ENCODE measurements at places on chromosomes 4 and X. TPM values are rescaled to one million over a fixed set of nuclear protein-coding genes. Genes with fewer than 3 reads are reported as not detected.

GRCh38 chr4:183563874-183564273 lies 59.0 kb downstream of the ING2 start:
- H3K36me3 ChIP-seq, result no peaks in the 10 kb centered on the region
- H3K4me1 ChIP-seq, result no peaks in the 10 kb centered on the region
- DNase-seq, result no peak
- no peak overlapping the region for H3K27ac ChIP-seq
- no peak overlapping the region for H3K4me3 ChIP-seq
- H3K27me3 ChIP-seq, result no peaks in the 10 kb centered on the region

- H3K27me3 ChIP-seq, result no peaks in the 10 kb centered on the region
- no peaks in the 10 kb centered on the region for H3K4me1 ChIP-seq
- no peak overlapping the region for H3K4me3 ChIP-seq
Measured at GRCh38 chr4:20408611-20409010, 156.9 kb downstream of the SLIT2 start.

DNA sequence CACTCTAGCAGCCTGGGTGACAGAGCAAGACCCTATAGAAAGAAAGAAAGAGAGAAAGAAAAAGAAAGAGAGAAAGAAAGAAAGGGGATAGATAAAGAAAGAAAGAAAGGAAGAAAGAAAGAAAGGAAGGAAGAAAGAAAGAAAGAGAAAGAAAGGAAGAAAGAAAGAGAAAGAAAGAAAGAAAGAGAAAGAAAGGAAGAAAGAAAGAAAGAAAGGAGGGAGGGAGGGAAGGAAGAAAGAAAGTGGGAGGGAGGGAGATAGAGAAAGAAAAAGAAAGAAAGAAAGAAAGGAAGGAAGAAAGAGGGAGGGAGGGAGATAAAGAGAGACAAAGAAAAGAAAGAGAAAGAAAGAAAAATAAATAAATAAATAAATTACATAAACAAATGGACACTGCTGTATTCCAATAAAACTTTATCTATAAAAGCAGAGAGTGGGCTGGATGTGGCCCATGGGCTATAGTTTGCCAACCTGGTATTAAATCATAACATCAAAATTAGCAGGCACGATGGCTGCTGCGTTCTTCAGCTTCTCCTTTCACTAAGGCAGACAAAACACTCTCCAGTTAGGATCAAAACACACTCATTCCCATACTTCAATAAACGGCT lies 165.0 kb downstream of the ZNF674 start:
- DNase-seq, result no peak
- no peaks in the 10 kb centered on the region for H3K36me3 ChIP-seq
- no peaks in the 10 kb centered on the region for H3K4me1 ChIP-seq
- H3K27ac ChIP-seq, result no peak overlapping the region
- H3K4me3 ChIP-seq, result no peak overlapping the region
- H3K27me3 ChIP-seq, result no peaks in the 10 kb centered on the region

DNA sequence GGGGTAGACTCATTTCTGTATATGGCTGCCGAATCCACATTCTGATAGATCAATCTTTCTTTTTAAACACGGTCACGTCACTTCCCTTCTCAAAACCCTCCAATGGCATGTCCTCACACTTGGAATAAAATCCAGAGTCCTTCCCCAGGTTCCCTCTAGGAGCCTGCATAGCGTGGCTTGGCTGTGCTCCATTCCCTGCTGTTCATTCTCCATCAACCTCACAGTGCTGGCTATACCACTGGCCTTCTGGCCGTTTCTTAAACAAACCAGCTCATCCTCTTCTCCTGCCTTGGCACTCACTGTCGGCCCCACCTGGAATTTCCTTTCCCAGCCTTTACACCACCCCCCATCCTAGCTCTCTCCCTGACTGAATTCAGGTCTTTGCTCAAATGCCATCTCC lies 77.1 kb downstream of the RBM47 start:
- H3K4me3 ChIP-seq, result no peak overlapping the region
- DNase-seq, result no peak
- no peaks in the 10 kb centered on the region for H3K36me3 ChIP-seq

DNA sequence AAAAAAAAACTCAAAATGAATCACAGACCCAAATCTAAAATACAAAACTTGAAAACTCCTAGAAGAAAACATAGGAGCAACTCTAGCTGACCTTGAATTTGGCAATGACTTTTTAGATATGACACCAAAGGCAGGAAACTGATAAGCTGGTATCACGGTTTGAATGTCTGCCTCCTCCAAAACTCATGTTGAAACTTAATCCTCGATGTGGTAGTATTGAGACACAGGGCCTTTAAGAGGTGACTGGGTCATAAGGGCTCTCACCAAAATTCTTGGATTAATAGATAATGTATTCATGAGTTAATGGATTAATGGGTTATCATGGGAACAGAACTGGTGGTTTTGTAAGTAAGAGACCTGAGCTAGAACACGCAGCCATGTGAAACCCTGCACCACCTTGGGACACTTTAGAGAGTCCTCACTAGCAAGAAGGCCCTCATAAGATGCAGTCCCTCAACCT lies 40.5 kb downstream of the FRYL start:
- H3K27me3 ChIP-seq, result no peaks in the 10 kb centered on the region
- DNase-seq, result no peak
- no peak overlapping the region for H3K4me3 ChIP-seq
- H3K4me1 ChIP-seq, result no peaks in the 10 kb centered on the region
- no peak overlapping the region for H3K27ac ChIP-seq
- no peaks in the 10 kb centered on the region for H3K36me3 ChIP-seq

DNA sequence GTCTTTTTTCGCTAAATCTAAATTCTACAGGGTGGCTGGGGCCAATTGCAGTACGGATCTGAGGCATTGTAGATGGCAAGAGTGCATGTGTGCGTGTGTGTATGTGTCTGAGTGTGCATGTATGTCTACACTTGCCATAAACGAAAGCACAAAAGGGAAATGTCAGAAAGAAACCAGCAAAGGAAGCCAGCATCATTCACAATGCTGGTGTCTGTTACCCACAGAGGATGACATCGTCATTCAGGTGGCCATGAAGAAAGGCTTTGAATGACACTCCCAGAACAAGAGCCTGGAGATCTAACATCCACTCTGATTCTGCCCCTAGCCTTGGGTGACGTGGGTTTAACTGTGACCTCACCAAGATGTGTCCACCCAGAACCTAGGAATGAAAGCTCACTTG lies 124.6 kb downstream of the DHRSX start:
- no peaks in the 10 kb centered on the region for H3K4me1 ChIP-seq
- no peaks in the 10 kb centered on the region for H3K36me3 ChIP-seq
- no peak overlapping the region for H3K27ac ChIP-seq
- H3K4me3 ChIP-seq, result no peak overlapping the region

DNA sequence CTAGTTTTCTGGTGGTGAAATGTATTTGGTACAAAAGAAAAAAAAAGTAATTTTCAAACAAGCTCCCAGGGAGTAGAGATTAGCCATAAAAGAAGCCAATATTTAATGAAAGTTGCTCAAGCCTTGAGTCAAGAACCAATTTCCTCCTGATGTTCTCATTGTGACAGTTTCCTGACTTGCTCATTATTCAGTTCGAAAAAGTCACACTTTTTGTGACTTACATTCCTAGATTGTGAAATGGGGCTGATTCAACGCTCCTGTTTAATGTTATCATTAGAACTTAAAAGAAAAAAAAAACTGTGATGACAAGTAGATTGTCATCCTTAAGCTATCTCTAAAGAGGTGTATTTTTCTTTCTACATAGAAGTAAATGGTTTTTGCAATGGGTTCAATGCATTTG lies 122.6 kb upstream of the BMPR1B start:
- peaks cover 6% of the 10 kb centered on the region for H3K36me3 ChIP-seq
- H3K4me1 ChIP-seq, result peaks cover 21% of the 10 kb centered on the region
- H3K27me3 ChIP-seq, result no peaks in the 10 kb centered on the region
- H3K4me3 ChIP-seq, result no peak overlapping the region
- no peak overlapping the region for H3K27ac ChIP-seq

- no peaks in the 10 kb centered on the region for H3K27me3 ChIP-seq
- H3K4me3 ChIP-seq, result peak overlapping the region; percentile 9
- H3K36me3 ChIP-seq, result no peaks in the 10 kb centered on the region
- no peaks in the 10 kb centered on the region for H3K4me1 ChIP-seq
Measured at GRCh38 chrX:64975491-64975890, 759 bp downstream of the ZC4H2 start.

- H3K4me3 ChIP-seq, result no peak overlapping the region
- H3K4me1 ChIP-seq, result no peaks in the 10 kb centered on the region
- no peak for DNase-seq
- no peaks in the 10 kb centered on the region for H3K36me3 ChIP-seq
- H3K27ac ChIP-seq, result no peak overlapping the region
- H3K27me3 ChIP-seq, result no peaks in the 10 kb centered on the region
Measured at GRCh38 chr4:186743261-186743660, 19.6 kb upstream of the FAT1 start.

DNA sequence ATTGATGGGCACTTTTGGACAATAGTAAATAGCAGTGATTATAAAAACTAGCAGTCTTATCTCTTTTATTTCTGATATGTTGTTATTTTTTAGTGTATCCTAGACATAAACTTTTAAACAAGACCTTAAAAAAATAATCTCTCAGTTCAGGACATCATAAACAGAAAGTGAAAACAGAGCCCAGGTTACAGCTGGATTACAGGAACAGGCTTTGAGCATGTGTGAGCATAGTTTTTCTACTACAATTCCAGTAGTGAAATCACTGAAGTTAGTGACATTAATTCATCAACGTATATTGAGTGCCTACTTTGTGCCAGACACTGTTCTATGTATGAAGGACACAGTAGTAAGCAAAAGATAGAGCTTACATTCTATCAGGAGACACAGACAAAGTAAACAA lies 16.9 kb downstream of the TRIM75 start:
- H3K36me3 ChIP-seq, result no peaks in the 10 kb centered on the region
- H3K27me3 ChIP-seq, result no peaks in the 10 kb centered on the region
- DNase-seq, result no peak
- H3K4me1 ChIP-seq, result peaks cover 4% of the 10 kb centered on the region

DNA sequence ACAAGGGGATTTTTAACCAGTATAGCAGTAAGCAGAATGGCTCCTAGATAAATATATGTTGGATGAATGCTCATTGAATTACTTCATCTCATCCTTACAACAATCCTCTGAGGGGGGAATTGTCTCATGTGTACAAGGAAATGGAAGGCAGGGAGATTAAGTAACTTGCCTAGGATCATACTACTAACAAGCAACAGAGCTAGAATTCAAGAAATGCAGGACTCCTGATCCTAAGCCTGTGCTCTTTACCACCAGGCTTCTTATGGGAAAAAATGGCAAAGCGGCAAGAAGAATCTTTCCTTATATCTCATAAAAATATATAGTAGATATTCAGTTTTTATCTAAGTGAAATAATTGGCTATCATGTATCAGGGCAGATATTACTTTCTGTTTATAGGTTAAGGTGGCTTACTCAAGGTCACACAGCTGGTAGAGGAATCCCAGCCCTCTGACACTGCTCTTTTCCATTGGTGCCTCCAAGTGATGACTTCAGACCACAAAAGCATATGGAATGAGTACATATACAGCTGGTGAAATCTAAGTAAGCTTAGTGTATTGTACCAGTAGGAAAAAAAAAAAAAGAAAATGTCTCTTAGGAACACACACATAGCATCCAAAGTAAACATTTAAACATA lies 2.1 kb downstream of the ABHD18 start:
- no peaks in the 10 kb centered on the region for H3K27me3 ChIP-seq
- H3K4me1 ChIP-seq, result peaks cover 7% of the 10 kb centered on the region
- no peak for DNase-seq
- H3K36me3 ChIP-seq, result no peaks in the 10 kb centered on the region
- H3K27ac ChIP-seq, result no peak overlapping the region

DNA sequence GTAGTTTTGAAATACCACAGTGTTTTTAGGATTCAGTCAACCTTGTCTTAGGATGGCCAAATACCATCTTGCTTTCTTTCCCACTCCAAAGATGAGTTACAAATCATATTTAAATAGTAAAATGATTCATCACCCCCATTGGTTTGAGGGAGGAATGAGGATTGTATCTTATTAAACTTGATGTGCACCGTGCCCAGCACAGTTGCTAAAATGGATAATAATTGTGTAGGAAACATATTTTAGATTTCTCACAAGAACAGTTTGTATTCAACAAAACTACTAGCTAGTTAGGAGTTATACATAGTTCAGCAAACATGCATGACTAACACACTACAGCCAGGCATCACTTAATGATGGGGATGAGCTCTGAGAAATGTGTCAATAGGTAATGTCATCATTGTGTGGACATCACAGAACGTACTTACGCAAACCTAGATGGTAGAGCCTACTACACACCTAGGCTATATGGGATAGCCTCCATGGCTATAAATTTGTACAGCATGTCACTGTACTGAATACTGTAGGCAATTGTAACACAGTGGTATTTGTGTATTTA lies 245.4 kb downstream of the FBXW7 start:
- H3K27me3 ChIP-seq, result no peaks in the 10 kb centered on the region
- no peak for DNase-seq
- H3K4me1 ChIP-seq, result no peaks in the 10 kb centered on the region
- H3K36me3 ChIP-seq, result no peaks in the 10 kb centered on the region

GRCh38 chr4:67861513-67861912 lies 22.3 kb downstream of the TMPRSS11D start:
- no peak for DNase-seq
- H3K27ac ChIP-seq, result no peak overlapping the region
- no peaks in the 10 kb centered on the region for H3K4me1 ChIP-seq
- no peaks in the 10 kb centered on the region for H3K36me3 ChIP-seq
- H3K4me3 ChIP-seq, result no peak overlapping the region

- DNase-seq, result peak; percentile 43
- no peaks in the 10 kb centered on the region for H3K36me3 ChIP-seq
- peak within 1 kb of the TSS; percentile 85 for H3K27ac ChIP-seq
- peak within 1 kb of the TSS; percentile 82 for H3K4me3 ChIP-seq
Measured at GRCh38 chr4:78057135-78057599, at the start of gene FRAS1. Gene FRAS1 (plus strand): TSS chr4:78057323. CDS start chr4:78058010, 687 bp downstream.

- no peaks in the 10 kb centered on the region for H3K36me3 ChIP-seq
- H3K4me1 ChIP-seq, result no peaks in the 10 kb centered on the region
- H3K27ac ChIP-seq, result no peak overlapping the region
- no peak for DNase-seq
- no peak overlapping the region for H3K4me3 ChIP-seq
Measured at GRCh38 chrX:42442745-42443144, 335.2 kb downstream of the PPP1R2C start.

The CTAG1B gene
- total RNA-seq, result not detected

The ART3 gene
- 38.8 TPM for total RNA-seq

The FRAS1 gene
- total RNA-seq, result 0.84 TPM

The SPARCL1 gene
- total RNA-seq, result 250 TPM

Data from heart left ventricle (tissue), 16 donors.